Esophagus muscularis mucosa (tissue), 4 donors: ENCODE measurements at places on chromosomes 2 and 18.

DNA sequence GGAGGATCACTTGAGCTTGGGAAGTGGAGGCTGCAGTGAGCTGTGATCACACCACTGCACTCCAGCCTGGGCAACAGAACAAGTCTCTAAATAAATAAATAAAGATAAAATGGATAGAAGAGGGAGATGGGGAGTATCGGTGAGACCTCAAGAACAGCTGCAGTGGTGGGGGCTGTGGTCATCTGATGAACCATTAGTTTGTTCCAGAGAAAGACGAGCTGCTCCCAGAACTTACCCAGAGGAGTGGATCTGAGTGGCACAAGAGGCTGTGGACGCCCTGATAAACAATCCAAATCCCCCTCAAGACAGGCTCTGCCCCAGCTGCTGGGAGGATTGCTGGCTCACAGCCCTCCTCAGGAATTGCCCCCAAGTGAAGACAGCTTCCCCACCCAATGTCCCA is 26.7 kb downstream of the TMEM127 start:
- DNase-seq = no peak

- no peak for DNase-seq
Measured at GRCh38 chr2:113212245-113213060, 38.7 kb downstream of the PSD4 start.

DNA sequence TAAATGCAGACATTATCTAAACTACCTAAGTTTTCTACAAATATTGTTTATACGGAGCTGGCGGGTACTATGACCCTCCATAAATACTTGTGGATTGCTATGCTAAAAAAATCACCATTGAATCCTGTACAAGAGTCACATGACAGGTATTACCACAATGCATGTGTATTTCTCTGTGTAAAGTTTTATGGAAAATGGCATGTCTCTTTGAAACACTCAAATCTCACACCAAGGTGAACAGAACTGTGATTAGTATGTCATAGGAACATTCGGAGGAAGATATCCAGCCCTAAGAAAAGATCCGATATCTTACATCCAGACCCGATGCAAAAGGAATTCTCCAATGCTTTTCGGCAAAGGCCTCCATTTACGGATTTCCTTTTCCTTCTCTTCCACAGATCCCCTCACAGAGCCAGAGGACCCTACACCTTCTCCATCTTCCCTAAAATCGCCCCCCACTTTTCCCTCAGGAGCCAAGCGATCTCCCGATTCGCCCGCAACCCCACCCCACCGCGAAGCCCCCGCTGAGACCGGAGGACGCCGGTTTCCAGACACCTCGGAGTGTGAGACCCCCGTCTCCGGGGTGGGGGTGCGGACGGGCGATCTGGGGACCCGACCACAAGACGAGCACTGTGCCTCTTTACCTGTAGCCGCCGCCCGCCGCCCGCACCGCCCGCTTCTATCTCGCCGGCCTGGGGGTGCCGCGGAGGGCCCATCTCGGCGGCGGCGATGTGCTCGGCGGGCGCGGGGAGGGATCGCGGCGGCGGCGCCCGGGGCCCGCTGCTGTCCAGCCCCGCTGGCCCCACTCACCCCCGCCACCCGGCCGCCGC is 1.2 kb downstream of the SAP130 start:
- no peak for DNase-seq

DNA sequence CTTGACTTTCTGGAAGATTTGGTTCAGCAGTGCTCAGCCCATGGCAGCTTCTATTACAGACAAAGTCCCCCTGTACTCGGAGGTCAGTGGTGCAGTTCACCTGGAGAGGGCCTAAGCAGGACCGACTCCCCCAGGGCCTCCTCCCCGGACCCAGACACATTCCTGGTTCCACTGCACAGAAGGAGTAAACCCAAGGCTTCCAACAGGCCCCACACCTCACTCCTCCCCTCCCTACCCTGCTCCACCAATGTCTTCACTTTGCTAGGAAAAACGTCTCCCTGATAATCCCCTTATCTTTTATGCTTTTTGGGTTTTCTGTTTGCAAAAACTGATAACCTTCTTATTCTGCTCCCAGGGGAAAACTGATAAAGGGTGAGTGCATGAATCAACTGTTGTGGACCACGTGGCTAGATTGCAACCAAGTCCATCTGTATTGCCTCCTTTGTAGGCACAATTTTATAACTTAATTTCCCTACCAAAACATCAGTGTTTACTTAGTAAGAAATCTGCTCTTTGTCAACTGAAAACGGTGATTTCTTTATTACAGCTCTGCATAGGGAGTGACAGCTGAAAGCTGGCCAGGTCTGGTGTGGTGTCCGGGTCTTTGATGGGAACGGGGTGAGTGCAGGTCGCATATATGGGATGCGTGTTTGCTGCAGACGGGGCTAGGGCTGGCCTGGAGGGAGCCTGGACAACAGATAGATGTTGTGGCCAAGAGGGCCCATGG is 202.5 kb downstream of the GLI2 start:
- DNase-seq = no peak

- DNase-seq = no peak
Measured at GRCh38 chr2:13128139-13128538, 411.4 kb downstream of the TRIB2 start.

DNA sequence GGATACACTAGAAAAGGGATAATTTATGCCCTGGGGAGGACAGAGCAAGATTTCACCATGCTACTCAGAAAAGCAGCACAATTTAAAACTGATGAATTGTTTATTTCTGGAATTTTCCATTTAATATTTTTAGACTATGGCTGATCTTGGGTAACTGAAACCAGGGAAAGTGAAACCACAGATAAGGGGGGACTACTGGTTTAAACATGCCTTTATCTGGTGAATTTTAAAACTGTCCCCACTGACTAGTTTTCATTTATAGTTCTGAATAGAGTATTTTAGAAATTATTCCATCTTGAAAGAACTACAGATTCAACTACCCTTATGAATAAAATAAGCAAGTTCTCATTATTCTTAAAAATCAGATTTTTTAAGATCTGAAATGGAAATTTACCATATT is 15.0 kb downstream of the NFU1 start:
- DNase-seq = no peak

- no peak for DNase-seq
Measured at GRCh38 chr2:241760301-241760771, 16.3 kb upstream of the GAL3ST2 start.

DNA sequence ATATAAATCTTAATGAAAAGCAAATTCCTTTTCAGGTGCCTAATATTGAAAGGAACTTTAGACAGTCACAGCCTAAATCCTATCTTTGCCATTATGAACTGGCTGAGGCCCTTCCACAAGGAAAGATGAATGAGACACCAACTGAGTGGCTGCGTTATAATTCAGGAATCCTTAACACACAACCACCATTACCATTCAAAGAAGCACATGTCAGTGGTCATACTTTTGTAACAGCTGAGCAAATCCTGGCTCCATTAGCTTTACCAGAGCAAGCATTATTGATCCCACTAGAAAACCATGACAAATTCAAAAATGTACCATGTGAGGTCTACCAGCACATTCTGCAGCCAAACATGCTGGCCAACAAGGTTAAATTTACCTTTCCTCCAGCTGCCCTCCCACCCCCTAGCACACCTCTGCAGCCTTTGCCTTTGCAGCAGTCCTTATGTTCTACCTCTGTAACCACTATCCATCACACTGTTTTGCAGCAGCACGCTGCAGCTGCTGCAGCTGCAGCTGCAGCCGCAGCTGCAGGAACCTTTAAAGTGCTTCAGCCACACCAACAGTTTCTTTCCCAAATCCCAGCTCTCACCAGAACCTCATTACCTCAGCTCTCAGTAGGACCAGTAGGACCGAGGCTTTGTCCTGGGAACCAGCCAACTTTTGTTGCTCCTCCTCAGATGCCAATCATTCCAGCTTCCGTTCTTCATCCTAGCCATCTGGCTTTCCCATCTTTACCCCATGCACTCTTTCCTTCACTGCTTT is 340.1 kb downstream of the ZNF804A start:
- DNase-seq = no peak

DNA sequence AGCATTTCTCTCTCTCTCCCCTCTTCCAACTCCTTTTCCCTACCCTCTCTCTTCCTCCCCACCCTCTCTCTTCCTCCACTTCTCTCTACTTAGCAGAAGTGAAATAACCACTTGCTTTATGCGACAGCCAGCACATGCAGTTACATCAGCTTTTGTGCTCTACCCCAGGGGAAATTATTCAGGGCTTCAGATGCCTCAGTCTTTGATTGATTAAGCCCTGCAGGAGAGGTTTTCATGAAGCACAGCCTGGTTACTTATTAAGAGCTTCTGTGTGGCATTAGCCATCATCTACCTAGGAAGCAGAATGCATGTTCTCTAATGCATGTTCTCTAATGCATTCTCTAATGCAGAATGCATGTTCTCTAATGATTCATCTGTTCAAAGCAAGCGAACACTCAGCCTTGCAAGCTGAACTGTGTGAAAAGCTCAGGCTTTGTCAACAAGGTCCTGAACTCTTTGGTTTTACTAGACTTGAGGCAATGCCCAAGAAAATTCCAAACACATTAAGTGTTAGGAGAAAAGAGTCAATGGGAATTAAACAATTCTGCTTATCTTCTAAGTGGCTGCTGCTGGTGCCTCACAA is 56.1 kb downstream of the LHCGR start:
- DNase-seq = no peak

GRCh38 chr18:76806301-76806700 is 16.1 kb upstream of the ZNF236 start:
- no peak for DNase-seq

- DNase-seq = no peak
Measured at GRCh38 chr2:199955007-199955338, 318 bp downstream of the TYW5 start.

- DNase-seq = no peak
Measured at GRCh38 chr18:61637905-61638595, 254.8 kb downstream of the RNF152 start.

DNA sequence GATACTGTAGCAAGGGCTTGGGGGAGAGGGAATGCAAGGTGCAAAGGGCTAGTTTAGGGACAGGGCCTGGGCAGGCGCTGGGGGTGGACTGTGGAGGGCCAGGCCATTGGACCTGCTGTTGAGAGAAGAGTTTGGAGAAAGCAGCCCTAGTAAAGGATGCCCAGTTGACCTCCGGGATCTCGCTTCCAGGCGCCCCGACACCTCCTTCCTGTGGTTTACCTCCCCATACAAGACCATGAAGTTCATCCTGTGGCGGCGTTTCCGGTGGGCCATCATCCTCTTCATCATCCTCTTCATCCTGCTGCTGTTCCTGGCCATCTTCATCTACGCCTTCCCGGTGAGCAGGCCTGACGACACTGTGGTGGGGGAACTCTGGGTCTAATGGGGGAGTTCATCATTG is 229.0 kb downstream of the DYSF start:
- DNase-seq = no peak

- DNase-seq = no peak
Measured at GRCh38 chr2:165837122-165837521, 43.1 kb upstream of the GALNT3 start.
